ENCODE measurements at places on chromosomes 11 and 22.

GRCh38 chr22:37568448-37569008 lies 8.2 kb downstream of the CDC42EP1 start:
- DNase-seq, result no peak

DNA sequence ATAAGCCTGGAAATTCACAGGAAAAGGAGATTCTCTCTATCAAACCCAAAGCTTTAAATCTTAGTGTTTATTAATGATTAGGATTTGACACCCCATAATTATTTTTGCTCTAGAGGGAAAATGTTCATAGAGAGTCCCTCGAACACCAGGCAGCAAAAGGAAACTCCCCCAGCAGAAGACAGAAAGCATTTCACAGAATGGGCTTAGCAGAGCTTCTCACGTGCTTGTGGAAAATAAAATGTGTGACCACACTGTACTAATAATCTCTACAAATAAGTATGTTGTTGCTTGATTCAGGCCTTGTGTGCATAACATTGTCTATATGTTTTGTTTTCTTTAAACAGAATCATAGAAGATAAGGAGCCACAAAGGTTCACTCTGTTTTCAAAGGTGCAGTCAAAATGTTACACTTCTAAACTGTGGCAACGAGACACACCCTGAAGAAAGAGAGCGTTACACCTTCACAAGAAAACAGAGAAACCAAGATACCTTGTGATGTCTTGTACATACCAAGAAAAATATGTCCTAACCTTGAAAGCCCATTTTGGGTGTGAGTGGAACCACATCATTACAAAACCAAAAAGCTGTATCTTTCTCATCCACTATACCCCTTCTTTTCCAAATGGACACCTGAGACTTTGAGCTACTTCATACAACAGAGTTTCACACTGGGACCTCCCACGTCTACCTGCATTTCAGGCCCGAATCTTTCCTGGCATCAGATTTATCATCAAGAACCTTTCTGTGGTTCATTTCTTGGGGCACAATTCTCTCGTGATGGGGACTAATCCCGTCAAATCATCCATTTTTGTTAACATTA lies 282.5 kb downstream of the ETS1 start:
- no peak for DNase-seq

GRCh38 chr11:120271672-120272071 lies 31.7 kb downstream of the POU2F3 start:
- DNase-seq, result no peak

DNA sequence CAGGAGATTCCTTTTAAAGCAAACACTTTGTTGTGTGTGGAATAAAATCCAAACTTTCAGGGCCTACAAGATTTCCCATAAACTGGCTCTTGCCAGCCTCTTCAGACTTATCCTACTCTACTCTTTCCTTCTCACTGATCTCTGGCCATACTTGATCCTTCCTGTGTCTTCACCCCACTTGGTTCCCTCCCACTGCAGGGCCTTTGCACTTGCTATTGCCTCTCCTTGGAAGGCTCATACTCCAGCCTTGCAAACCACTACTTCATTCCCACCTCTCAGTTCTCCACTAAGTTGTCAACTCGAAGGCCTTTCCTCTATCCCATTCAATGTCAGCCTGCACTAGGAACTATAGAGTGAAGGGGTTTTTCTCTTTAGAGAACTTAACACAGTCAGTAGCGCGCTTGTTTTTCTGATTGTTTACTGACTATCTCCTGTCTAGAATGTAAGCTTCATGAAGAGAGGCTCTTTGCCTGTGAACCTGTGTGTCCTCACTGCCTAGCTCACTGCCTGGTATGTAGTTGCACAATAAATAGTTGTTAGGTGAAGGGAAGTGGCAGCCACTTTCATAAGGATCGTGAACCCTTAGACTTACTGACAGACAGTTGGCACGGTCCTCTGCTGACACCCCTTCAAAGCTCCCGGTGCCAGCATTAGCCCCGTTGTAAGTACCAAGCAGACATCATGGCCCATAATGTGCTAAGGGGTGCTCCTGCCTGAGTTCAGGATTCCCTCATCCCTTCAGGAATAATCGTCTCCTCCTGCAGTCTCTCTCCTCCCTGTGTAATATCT lies 833 bp upstream of the ME3 start:
- DNase-seq, result no peak

DNA sequence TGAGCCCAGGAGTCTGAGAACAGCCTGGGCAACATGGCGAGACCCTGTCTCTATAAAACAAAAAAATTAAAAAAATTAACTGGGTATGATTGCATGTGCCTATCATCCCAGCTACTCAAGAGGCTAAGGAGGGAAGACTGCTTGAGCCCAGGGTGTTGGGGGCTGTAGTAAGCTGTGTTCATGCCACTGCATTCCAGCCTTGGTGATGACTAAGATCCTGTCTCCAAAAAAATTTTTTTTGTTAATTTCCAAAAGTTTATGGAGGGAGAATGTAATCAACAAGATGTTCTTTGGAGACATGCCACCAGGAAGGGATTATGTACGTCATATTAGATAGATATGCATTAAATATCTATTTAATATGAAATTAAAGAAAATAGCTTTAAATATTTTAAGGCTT lies 267.5 kb downstream of the SBF2 start:
- DNase-seq, result no peak

DNA sequence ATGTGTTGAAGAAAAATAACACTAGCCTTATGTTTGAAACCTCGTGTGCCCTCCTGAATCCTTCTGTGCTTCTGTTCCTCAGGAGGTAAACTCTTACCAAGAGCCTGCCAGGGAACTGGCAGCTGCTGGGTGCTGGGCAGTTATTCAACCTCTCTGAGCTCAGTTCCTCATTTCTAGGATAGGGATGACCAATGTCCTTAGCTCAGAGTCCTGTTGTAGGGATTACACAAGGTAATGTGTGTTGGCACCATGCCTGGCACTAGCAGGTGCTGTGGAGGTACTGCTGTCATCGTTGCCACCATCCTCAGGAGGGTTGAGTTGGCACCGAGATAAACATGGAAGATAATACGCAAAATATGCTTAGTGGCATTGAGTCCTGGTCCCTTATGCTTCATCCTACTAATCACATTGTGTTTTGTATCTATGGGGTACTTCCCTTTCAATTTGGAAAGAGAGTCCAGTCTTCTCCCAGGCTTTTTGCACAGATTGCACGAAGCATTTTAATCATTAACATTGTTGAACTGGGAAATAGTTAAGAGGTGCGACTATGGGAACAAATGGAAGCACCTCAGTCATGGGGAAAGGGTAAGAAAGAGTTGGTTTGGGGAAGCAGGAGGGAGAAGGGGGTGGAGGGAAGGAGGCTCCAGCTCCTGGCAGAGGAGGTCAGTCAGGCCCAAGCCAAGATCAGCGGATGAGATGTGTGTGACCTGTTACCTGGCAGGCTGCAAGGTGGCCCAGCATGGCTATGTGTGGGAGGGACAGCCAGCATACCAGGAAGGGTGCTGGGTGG lies 56.7 kb downstream of the CABIN1 start:
- no peak for DNase-seq

GRCh38 chr11:125551835-125552342 lies 17.4 kb upstream of the EI24 start:
- no peak for DNase-seq

- no peak for DNase-seq
Measured at GRCh38 chr11:7668911-7669310, 4.4 kb downstream of the CYB5R2 start.

DNA sequence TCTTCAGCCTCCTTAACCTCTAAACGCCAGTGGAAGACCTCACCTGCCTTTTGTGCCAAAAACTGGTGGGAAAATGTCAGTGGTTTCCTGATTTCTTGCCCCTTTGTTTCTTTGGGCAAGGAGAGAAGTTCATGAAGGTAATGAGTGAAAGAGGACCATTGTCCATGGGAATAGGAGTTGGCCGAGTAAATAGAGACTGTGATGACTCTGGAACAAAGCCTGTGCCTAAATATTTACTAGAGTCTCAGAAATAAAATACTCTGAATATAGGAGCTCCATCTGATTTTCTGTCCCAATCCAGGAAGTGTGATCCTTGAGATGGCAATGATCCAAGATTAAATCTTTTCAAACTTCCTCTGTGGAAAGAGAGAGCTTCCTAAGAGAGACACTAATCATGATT lies 12.0 kb downstream of the SLC5A1 start:
- no peak for DNase-seq

DNA sequence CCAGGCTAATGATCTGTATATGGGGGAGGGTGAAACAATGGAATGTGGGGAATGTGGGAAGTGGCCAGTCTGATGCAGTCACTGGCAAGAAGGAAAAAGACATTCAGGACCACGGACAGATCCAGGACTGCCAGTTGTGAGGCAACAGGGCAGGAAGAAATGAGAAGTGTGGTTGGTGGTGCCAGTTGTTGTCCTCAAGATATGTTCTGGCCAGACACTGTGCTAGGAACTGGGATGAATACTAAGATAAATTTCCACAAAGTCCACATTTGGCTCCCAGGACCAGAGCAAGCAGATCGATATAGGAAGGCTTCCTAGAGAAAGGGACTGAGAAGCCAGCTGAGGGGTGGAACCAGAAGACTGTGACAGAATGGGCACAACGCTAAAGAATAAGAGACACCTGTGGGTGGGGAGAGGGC lies 6.8 kb upstream of the TPBGL start:
- DNase-seq, result no peak

- DNase-seq, result peak; percentile 25
Measured at GRCh38 chr11:112632866-112633505, 328.2 kb upstream of the NCAM1 start.

GRCh38 chr11:12534549-12534948 lies 139.7 kb upstream of the TEAD1 start:
- DNase-seq, result no peak
